Daoy (cell line): ENCODE measurements at places on chromosomes 3 and 15. TPM values are rescaled to one million over a fixed set of nuclear protein-coding genes. Genes with fewer than 3 reads are reported as not detected.

- DNase-seq: no peak
Measured at GRCh38 chr3:47425959-47426358, 45.1 kb downstream of the PTPN23 start.

DNA sequence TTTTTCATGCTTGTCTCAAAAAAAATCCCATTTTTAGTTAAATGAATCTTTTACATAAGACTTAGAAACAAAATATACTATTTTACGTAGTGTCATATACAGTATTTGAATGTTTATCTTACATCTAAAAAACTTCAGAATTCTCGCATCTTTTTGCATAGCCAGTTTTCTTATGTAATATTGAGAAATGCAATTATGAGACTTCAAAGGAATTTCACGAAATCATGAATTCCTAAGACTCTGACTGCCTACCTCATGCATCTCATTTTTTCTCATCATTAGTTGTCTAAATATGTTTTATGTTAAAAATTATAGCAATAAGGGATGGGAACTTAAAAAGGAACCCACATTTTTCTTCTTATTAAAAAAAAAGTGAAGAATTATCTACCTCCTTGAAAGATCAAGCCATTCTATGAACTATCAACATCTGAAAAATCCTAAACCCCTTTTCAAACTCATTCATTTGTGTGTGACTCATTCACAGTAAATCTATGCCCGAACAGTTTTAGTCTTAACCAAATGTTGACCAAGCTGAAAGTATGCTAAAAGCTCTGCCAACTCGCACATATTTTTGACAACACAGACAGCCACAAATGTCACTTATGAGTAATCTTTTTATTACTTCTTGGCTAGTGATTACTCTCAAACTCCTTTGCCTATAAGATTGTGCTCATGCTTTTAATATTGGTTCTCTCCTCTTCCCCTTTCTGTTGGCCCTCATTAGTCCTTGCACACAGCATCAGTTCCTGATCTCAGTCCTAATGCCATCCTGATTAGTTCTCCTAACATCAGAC lies 115.9 kb downstream of the DCLK3 start:
- DNase-seq: peak; percentile 43

- no peak for DNase-seq
Measured at GRCh38 chr3:197030379-197031314, 1.0 kb upstream of the MELTF start.

DNA sequence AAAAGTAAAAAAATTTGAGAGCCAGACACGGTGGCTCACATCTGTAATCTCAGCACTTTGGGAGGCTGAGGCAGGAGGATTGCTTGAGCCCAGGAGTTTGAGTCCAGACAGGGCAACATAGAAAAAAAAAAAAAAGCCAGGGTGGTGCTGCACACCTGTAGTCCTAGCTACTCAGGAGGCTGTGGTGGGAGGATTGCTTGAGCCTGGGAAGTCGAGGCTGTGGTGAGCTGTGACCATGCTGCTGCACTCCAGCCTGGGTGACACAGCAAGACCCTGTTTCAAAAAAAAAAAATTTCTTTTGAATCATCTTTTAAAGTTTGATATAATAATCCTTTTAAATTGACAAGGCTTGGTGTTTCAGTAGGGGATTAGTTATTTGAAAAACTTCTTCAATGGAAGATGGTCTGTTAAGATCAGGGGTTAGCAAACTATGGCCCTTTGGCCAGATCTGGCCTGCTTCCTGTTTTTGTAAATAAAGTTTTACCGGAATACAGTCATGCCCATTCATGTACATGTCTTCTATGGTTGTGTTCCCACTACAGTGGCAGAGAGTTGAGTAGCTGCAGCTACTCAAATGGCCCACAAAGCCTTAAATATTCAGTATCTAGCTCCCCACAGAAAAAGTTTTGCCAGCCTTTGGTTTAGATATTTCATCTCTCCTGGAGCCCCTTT lies 28.9 kb downstream of the CDAN1 start:
- no peak for DNase-seq

GRCh38 chr3:119322835-119323722 lies 28.9 kb downstream of the ARHGAP31 start:
- peak; percentile 94 for DNase-seq

DNA sequence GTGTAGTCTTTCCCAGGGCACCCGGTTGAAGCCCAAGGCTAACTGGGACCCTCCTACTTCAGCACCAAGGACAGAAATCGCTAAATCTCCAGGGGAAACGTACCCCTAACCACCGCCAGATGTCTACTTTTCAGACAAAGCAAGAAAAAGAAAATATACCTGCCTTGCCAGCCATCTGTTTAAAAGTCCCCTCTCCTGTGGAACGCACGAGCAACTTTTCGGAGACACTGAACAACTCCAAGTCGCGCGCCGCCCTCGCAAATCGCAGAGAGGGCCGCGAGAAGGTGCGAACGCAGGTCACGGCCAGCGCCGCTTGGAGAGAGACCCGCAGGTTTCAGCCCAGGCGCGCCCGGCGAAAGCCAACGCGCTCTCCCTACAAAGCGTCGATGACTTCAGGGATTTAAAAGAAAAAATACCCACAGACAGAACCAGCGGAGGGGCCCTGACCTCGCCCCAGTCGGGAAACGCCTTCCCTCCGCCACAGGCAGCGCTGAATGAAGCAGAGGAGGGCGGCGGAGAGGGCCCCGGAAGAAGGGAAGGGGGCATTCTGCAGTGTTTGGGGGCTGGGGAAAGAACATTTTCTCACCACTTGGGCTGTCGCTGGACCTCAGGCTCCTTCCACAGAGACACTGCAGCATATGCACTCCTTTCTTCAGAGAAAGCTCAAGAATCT lies 213.1 kb downstream of the FGF12 start:
- DNase-seq: peak; percentile 52

SLC22A14 gene
- total RNA-seq: 0.39 TPM in 1 of 2 replicates, not detected in the other
